ENCODE measurements at places on chromosomes 2 and 18.

GRCh38 chr18:48534364-48534763 lies 4.5 kb upstream of the CTIF start:
- no peak for DNase-seq

- DNase-seq: no peak
Measured at GRCh38 chr2:8800821-8801220, 36.6 kb downstream of the KIDINS220 start.

DNA sequence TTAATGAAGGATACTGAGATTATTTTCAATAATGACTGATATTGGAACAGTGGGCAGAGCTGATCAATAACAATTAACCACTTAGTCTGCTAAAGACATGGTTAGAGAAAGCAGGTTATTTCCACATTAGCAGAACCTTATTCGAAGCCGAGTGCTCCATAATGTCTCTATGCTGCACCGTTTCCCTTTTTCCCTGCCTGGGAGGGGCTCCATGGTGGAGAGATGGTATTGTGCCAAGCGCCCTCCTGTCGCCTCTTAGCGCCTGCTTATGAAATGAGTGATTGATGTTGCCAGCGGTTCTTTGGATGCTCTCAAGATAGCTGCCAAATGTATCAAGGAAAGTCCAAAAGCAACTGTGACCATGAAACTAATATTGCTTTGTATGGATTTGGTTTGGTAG lies 34.6 kb upstream of the INSIG2 start:
- no peak for DNase-seq

- no peak for DNase-seq
Measured at GRCh38 chr2:97718051-97718882, 4.9 kb downstream of the ZAP70 start.

- no peak for DNase-seq
Measured at GRCh38 chr2:154452906-154453493, 245.5 kb upstream of the KCNJ3 start.

DNA sequence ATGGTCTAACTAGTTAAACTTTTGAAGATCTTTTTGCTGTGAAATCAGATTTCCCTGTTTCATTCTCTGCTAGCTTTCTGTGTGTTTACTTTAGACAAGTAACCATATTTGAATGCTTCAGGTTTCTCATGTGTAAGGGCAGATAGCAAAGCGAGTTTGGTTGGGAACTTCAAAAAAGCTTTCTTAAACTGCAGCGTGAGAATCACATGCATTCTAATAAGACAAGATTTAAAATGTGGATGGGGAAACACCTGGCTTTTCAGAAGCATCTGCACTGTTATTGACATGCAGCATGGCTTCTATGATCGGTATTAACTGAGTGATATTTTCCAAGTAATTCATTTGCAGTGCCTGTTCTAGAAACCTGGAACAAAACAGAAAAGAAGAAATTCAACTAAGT lies 119.3 kb downstream of the ABCA12 start:
- DNase-seq: no peak

DNA sequence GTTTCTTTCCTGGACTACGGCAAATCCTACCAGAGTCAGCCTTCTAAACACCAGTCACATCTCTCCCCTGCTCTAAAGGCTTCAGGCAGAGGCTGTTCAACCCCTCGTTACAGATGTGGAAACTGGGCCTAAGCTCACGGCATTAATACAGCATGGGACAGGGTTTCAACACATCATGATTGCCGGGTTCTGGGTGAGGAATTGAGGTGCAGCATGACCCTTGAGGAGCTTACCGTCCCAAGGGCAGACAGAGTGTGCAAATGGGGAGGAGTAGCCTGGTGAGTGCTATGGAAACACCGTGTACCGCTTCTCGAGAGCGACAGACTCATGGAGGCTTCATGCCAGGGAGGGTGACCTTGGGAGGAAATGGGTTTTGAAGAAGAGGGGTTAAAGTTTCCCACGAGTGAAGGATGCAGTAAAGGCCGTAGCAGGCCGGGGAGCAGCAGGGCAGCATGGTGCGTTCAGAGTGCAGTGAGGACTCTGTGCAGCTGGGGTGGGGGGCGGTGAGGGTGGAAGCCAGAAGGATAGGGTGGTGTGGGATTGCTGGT lies 51.1 kb downstream of the TGOLN2 start:
- no peak for DNase-seq

DNA sequence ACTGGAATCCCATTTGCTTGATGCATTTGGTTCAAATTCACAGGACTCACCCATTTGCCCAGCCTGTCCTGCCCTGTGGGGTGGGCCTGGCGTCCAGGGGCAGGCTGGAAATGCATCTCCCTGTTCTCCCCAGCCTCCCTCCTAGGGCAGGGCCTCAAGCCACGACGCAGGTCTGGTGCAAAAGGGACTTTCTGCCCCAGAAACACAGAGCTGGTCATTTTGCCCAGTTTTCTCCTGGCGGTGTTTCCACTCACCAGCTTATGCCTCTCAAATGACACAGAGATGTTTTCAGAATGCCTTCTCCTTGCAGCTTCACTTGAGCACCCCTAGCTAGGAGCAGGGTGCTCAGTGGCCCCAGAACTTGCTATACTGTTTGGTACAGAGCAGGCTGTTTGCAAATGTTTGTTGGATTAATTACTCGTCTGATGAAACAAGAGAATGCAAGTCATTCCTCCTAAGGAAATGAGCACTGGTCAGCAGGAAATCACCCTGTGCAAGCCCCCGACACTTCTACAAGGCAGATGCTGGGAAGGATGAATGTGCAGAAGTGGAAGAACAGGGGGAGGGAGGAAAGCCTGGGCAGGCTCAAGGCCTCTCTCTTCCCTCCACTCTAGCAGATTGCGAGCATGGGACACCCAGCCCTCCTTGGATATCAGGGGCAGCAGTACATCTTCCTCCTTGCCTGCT lies 164.3 kb upstream of the APCDD1 start:
- no peak for DNase-seq

- no peak for DNase-seq
Measured at GRCh38 chr2:11079136-11079824, 76.0 kb upstream of the SLC66A3 start.

GRCh38 chr18:35786365-35787042 lies 186.0 kb upstream of the RMP24 start:
- no peak for DNase-seq

DNA sequence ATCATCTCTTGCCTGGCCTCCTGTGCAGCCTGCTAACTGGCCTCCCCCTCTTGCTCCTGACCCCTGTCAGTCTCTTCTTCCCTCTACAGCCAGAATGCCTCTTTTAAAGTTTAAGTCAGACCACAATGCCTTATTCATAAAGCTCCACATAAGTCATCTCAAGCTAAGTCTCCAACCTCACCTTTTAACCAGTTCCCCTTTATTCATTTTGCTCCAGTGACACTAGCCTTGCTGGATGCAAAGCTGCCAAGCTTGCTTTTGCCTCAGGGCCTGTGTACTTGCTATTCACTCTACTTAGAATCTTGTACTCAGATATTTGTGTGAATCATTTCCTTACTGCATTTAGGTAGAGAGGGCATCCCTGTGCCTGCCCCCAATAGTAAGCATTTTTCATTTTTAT lies 180.9 kb downstream of the PDE1A start:
- DNase-seq: no peak

DNA sequence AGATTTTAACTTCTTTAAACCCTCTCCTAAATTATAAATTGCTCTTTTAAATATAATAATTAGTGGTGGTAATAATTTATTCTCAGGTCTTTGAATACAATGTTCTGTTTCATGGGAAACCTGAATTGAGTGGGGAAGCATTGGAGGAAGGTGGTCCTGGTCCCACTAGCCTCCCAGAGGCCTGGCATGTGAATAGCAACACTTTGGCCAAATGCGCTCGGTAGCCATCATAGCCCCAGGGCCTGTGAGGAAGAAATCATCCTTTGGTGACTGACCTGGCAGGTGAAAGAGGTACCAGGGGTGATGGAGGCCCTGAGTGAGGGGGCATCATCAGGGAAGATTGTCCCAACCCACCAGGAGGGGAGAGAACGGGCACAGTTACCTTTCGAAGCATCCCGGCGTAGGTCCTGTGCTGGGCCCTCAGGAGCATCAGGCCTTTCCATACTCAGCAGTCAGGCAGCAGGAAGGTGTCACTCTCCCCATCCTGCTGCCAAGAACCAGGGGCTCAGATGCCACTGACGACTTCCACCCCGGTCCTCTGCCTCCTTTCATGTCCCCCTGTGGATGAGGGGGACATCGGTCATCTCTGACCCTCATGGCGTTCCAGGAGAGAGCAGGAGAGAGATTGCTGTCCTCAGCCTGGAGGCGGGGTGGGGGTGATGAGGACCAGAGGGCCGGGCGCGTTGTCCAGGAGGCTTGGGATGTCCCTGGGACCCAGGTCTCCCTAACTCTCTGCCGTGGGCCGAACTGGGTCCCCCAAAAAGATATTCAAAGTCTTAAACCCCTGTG lies 78.6 kb upstream of the HPCAL1 start:
- DNase-seq: no peak

- no peak for DNase-seq
Measured at GRCh38 chr2:184326066-184326465, 272.3 kb upstream of the ZNF804A start.

DNA sequence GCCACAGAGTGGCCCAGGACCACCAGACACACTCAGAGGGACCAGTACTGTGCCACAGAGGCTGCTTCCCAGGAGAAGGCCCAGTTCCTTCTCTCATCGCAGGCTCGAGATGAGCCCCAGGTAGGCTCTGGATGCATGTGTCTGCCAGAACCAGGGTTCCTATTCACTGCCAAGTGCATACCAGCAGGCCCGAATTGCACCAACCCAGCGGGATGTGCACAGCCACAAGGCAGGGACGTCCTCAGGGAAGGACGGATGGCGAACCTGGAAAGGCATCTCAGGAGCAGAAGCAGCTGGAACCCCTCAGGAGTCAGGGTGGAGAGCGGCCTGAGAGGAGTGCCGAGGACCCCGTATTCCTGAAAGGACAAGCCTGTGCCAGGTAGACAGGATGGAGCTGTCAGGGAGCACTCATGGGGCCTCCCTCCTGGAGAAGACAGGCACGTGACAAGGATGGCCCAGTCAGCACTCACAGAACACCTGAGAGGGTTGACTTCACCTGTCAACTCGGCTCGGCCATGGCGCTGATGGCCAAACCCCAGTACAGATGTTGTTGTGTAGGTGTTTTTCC lies 73.7 kb downstream of the PTGR3 start:
- DNase-seq: no peak

Measured in esophagus squamous epithelium (tissue), 5 donors.